ENCODE measurements at places on chromosomes 13 and 19.

DNA sequence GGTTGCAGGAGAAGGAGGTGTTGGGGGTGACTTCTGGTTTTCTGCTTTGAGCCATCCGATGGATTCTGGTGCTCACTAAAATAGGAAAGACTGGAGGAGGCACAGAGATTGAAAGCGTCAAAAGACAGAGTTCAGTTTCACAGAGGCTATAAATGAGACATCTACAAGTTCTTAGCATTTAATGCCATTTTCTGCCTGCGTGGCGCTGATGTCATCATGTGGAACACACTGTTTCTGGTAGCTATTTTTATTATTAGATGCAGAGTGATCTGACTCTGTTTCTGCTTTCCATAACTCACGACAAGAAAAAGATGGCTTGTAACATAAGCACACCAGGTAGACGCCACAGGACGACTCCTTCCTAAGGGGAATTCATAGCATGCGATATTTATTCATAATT, 3.3 kb upstream of the SLC39A3 start:
- DNase-seq = no peak

DNA sequence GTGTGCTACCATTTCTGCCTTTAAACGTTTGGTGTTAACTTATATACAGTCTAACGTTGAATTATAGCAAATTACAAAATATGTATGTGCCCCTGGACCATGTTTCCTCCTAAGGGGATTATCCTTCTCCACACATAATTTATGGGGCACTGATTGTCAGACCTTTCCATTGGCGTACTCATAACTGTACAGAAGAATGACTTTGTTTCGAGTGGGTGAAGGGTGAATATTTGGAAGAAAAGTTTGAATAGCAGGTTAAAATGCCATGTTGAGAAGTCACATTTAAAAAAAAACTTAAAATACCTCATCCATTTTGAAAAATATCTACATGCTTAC, 58.8 kb downstream of the SLC10A2 start:
- no peak for DNase-seq

DNA sequence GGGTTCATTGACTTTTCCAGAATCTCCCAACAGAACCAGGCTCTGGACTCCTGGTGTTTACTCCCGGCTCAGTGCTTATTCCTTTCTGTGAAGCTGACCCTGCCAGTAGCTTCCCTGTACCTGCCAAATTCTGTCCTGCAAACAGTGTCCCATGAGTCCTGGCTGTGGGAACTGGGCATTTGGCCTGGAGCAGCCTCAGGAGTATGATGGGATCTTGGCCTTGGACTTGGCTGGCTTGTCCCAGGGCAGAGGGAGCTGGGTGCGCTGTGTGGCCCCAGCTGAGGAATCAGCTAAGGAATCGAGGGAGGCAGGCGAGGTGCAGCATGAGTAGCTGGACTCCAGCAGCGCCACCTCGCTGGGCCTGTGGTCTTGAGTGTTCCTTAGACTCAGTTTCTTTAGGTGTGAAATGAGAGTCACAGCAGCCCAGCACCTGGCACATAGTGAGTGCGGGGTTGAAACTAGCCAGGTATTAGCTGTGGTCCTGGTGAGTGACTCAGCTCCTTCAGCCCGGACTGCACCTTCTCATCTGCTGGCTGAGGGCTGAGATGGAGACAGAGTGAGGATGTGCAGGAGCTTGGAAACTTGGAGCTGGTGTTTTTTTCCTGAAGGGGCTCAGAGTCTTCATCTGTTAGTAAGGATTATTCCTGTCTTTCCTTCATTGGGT, 10.4 kb downstream of the CLASRP start:
- DNase-seq = no peak

GRCh38 chr19:33114312-33114711, 17.6 kb upstream of the WDR88 start:
- no peak for DNase-seq

DNA sequence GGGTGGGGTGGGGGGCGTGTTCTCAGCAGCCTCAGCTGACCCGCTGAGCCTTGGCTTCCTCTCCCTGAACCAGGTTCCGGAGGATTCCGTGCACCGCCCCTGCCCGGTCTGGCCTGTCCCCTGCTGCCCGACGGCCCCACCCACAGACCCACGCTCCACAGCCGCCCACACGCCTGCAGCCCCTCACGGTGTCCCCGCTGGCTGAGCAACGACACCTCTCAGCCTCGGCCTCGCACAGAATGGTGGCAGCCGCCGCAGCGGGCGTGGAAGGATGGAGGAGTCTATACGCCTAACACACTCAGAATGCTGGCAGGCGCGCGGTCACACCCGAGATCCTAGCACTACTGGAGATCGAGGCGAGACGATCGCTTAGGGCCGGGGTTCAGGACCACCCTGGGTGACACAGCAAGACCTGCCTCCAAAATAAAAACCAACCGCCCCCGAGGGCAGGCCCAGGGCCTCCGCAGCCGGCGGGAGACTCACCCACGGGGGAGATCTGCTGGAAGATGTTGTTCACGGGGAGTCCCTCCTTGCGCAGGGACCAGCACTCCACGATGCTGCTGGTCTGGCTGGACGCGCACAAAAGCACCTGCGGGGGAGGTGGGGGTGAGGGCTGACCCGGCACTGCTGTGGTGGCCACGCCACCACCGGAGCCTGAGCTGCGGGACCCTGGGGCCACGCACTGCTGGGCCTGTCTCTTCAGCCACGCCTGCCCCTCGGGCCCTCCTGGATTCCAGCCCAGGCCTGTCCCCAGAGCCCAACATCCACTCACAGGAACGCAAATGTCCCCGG, 8.4 kb downstream of the MED16 start:
- DNase-seq = no peak

DNA sequence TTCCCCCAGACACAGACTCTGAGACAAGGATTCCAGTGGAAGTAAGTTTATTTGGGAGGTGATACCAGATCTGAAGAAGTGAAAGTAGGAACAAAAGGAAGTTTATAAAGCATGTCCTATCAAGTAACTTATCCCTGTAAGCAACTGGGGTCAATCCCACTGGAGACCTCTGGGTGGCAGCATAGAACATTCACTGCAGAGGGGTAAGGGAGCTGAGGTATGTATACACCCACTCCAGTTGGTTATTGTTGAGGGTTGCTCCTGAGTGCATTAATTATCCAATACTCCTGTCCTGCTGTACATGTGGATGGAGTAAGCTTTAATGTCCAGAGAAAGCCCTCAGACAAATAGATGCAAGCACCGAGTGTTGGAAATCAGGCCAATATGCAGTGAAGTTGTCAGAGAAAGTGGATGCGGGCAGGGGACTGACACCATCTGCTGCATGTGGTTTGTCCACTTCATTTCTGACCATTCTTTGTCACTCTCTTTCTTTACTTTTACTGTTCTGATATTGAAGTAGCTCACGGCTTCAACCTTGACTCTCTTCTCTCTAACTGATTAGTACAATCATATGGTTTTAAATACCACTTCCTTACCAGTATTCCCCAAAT, 46.7 kb downstream of the NOTCH3 start:
- DNase-seq = peak; percentile 36

GRCh38 chr19:57002710-57003109, 117.1 kb upstream of the USP29 start:
- DNase-seq = no peak

GRCh38 chr13:27004326-27004725, 167.3 kb downstream of the USP12 start:
- DNase-seq = no peak

All from GM12865 (cell line).